ENCODE measurements at places on chromosomes 4 and X.

DNA sequence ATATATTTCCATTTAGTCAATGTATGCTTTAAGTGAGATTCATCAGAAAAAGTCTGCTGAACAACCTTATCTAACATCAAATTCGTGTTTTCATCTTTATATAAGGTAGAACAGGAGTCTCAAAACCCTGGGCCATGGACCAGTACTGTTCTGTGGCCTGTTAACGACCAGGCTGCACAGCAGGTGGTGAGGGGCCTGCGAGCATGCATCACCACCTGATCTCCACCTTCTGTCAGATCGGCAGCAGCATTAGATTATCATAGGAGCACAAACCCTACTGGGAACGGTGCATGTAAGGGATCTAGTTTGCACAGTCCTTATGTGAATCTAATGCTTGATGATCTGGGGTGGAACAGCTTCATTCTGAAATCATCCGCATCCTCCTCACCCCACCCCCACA, 3.2 kb downstream of the CTSO start:
- DNase-seq: no peak

GRCh38 chr4:5959211-5959982, 58.8 kb downstream of the C4orf50 start:
- no peak for DNase-seq

DNA sequence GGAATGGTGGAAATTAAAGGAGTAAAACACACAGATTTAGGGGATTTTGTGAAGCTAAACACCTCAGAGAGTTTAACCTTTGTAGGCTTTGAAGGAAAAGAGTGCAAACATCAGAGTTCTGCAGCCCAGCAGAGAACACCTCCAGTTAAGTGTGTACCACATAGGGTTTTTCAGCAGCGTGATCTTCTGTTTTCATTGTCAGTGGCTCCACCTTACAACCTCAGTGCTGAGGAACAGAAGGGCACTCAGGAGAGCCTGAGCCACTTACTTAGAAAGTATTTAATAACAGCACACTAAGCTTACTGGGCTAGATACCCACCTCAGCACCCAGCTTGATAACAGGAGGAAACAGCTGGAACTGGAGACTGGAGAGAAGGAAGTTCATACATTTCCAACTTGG, 2.0 kb upstream of the FBXW7 start:
- no peak for DNase-seq

GRCh38 chr4:153438916-153439756, 27.0 kb upstream of the TMEM131L start:
- DNase-seq: no peak

DNA sequence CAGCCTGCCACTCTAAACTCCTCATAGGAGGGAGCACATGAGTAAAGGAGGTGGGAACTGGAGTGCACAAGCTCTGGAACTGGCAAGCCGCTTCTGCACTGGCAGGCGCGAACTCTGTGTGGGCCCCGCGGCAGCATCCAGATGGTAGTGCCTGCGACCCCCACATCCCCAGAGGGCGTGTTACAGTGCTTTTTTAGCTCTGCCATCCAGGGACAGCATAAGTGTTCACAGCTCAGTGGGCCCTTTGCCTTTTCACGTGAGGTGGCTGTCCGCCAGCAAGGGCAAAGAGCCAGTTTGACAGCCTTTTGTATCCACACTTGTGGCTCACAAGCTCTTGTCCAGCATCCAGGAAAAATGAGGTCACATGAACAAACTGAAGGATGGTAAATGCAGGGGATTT, 581.6 kb upstream of the DIAPH2 start:
- DNase-seq: no peak

- DNase-seq: no peak
These were observed 2362.2 kb upstream of the AGA start for GRCh38 chr4:179804440-179804839.

DNA sequence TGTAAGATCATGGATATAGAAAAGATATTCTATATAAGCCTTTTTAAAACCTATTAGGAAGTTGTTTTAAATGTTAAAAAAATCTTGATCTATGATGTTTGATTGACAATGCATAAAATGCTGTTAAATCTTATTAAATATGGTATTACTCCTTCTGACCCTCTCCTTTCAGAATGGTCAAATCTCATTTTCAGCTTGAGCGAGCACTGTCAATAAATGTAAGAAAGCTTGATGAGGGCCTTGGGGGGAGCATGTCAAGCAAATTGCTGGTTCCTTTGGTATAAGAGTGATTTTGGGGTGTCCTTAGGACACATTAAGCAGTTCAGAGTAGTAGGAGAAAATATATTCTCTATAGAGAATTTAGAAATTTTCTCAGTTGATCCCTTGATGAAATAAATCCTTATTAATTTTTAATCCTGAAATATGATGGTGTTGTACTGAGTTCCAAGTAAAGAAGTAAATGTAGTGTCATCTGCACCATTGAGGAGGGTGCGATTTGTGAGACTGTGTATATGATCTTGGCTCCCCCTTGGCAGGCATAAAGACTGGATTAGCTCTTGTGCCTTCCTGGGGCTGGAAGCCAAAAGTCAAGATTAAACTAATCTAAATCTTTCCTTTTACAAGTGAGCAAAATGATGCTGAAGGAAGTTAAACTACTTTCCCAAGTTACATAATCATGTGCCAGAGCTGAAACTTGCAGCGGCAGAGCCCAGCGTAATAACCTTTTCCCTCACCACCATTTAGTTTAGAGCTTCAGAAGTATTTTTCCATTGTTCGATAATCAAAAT, 82.6 kb upstream of the ANK2 start:
- no peak for DNase-seq

GRCh38 chr4:186104890-186105646, 564 bp downstream of the FAM149A start:
- no peak for DNase-seq

GRCh38 chrX:110852180-110852579, 56.6 kb upstream of the CHRDL1 start:
- DNase-seq: no peak

GRCh38 chr4:96073461-96073860, 233.6 kb downstream of the PDHA2 start:
- no peak for DNase-seq

Measured in stimulated activated CD4-positive, alpha-beta T cell treated with anti-CD3 and anti-CD28 coated beads, Interleukin-12 subunit alpha, Interleukin-12 subunit beta, amount 100 ng/mL, for 48 hours (primary cell).